ENCODE measurements at places on chromosomes 13 and 19. TPM values are rescaled to one million over a fixed set of nuclear protein-coding genes. Genes with fewer than 3 reads are reported as not detected.

The TMPRSS9 gene
- not detected for total RNA-seq

The MCF2L gene
- 5.8 TPM for total RNA-seq

The GRIN3B gene
- 0.54 TPM for total RNA-seq

The TYROBP gene
- not detected for total RNA-seq

The TNPO2 gene
- total RNA-seq, result 37.2 TPM

The MUC16 gene
- total RNA-seq, result not detected

The IZUMO2 gene
- total RNA-seq, result not detected

The MCEMP1 gene
- not detected for total RNA-seq

The EHD2 gene
- total RNA-seq, result 300 TPM

The FXYD3 gene
- not detected for total RNA-seq

The C3 gene
- 1,645 TPM for total RNA-seq

The PRMT1 gene
- 248 TPM for total RNA-seq

The ZNF610 gene
- 3.2 TPM for total RNA-seq

The LILRA5 gene
- total RNA-seq, result not detected

The ZNF846 gene
- total RNA-seq, result 2.3 TPM

The RFPL4A gene
- total RNA-seq, result not detected

The LGALS4 gene
- not detected for total RNA-seq

The ZNF573 gene
- 5.5 TPM for total RNA-seq

The ZSCAN5B gene
- total RNA-seq, result not detected

The SOX1 gene
- total RNA-seq, result not detected

The CEACAM21 gene
- not detected for total RNA-seq

The CDC42EP5 gene
- 90.4 TPM for total RNA-seq

The ZNF582 gene
- total RNA-seq, result 3.2 TPM

The ATP8A2 gene
- not detected for total RNA-seq

The RAB3D gene
- 16.4 TPM for total RNA-seq

The STOML3 gene
- not detected for total RNA-seq

The ZNF550 gene
- 12.8 TPM for total RNA-seq

Measured in cardiac atrium fibroblast (primary cell).